ENCODE measurements at places on chromosomes 11 and 22. TPM values are rescaled to one million over a fixed set of nuclear protein-coding genes. Genes with fewer than 3 reads are reported as not detected.

DNA sequence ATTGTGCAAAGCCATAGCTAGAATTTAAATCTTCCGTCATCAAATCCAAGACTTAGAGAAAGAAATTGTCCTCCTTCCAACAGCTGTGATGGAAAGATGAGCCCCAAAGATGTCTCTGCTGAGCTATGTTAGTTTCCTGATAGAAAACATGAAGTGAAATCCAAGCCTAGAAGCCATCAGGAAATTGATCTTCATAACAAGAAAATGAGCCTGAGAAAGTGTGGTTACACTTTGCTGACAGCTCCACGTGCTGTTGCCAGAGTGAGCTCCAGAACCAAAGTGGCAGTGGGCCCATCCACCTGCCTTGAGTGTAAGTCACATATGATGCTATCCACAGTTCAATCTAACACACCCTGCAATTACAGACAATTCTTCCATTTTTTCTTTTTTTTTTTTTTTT is 58.0 kb upstream of the UBASH3B start:
- DNase-seq, result no peak

DNA sequence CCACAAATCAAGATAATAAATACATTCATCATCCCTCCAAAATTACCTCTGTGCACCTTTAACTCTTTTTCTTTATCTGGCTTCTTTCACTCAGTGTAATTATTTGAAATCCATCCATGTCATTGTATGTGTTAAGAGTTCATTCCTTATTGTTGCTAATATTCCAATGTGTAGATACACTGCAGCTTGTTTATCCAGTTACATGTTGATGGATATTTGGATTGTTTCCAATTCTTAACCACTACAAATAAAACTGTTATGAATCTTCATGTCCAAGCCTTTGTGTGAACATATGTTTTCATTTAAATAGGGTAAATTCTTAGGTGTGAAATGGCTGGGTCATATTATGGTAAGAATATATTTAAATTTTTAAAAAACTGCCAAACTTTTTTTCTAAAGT is 323.3 kb upstream of the NCAM1 start:
- no peak for DNase-seq

DNA sequence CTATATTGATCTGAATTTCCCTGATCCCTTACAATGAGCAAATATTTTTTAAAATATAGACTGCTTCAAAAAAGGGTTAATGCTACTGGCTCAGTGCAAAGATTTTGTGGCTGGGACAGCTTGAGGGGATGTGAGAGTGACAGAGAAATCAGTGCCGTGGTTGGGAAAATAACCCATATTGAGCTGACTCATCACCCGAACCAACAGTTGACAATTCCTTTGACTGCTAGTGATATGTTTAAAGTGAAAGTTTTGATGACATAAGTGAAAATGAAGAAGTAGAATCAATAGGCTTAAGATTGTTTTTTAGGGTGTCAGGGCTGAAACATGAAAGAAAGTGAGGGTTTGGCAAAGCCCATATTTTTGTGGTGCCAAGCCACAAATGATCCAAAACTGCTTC is 257.1 kb upstream of the TENM4 start:
- no peak for DNase-seq

GRCh38 chr11:58940028-58940427 is 740 bp downstream of the GLYATL1 start:
- no peak for DNase-seq

DNA sequence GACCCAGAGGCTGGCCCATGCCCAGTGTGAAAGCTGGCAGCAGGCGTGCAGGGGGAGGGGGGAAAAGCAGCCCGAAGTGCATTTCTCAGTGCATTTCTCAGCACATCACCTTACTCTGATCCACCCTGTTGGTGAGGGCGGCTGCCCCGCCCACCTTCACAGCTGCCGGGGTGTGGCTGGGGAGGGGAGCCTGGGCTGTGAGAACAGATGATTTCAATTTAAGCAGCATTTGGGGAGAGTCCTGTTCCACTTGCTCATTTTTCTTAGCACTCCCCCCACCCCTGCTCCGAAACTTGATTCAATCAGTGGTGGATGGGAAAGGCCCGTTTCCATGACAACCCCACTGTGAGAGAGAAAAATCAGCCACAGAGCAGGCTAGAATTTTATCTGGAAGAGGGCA is 84.8 kb downstream of the SNX19 start:
- no peak for DNase-seq

DNA sequence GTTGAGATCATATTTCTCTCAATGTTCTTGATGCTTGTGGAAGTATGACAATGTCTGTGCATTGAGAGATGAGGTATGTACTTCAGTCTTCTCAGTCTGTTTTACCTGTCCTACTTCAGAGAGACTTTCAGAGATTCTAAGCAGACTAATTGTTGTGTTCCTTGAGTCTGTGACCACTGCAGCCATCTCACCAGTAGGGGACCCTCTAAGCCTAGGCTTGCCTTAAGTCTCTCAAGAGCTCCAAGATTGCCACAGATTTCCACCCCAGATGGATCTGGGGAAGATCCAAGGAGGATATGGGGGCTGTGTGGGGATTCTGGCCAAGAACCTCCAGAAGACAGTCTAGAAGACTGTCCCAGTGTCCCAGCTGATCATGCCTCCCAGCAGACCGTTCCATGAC is 179.9 kb upstream of the PLET1 start:
- no peak for DNase-seq

GRCh38 chr11:65786786-65787636 is at the start of gene OVOL1:
Gene OVOL1, plus strand, starts transcription at chr11:65787063. Its CDS starts 311 bp downstream, at chr11:65787374.
- no peak for DNase-seq

DNA sequence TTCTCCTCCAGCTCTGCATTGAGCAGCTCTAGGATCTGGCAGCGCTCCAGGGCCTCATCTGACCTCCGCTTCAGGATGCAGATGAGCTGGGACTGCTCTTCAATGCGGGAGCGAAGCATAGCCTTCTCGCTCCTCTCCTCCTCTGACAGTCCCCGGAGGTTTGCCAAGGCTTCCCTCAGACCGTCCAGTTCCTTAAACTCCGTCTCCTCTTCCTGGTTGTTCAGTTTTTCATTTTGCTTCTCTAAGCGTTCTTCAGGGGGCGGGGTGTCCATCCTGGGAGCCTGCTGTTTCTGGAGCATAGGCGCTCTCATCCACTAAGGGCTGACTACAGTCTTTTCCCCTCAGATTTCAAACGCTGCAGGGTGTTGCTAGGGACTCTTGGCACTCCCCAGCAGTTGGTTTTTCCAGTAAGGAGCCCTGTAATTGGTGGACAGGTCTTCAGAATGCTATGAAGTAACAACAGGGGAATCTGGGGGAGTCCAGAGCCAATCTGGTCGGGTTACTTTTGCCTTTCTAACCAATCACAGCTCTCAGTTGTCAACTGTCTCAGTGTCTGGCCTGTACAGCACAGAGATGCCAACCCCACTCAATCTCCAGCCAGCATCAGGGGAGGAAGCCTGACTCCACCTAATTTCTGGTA is at the start of gene CCDC89:
CCDC89 (minus strand) TSS at position 376 of the 640 bp plus-strand sequence; CDS start at position 311, 65 bp downstream.
- DNase-seq, result peak; percentile 81

Gene INCENP
- 29.3 TPM for polyA plus RNA-seq

Gene SLC22A25
- polyA plus RNA-seq, result not detected

Gene PGA5
- not detected for polyA plus RNA-seq

Gene MS4A4A
- polyA plus RNA-seq, result 7.4 TPM

Gene MAJIN
- polyA plus RNA-seq, result 0.67 TPM

All from right renal cortex interstitium (tissue), 3 donors.